Left ventricle myocardium inferior (tissue), 1 donor: ENCODE measurements at places on chromosomes 7 and 10. TPM values are rescaled to one million over a fixed set of nuclear protein-coding genes. Genes with fewer than 3 reads are reported as not detected.

DNA sequence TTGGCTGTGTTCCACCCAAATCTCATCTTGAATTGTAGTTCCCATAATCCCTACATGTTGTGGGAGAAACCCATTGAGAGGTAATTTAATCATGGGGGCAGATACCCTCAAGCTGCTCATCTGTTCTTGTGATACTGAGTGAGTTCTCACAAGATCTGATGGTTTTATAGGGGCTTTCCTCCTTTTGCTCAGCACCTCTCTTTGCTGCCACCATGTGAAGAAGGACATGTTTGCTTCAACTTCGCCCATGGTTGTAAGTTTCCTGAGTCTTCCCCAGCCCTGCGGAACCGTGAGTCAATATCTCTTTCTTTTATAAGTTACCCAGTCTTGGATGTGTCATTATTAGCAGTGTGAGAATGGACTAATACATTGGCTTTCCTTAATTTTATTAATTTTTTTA, 527.8 kb downstream of the MDFIC start:
- no peak for DNase-seq

DNA sequence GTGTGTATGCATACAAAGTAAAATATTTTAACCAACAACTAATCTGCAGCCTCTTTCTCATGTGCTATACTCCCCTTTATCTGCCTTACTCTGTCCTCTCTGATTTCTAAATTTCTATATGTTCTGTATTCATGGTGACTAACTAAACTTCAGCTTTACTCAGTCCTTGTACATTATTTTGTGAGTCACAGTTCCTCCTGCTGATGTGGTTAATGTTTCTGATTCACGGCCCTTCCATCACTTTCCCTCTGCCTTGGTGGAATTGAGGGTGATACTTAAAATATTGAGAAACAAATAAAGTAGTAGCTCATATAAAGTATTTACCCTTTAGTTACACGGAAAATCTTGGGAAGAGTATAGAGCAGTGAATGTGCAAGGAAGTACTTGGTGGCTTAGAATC, 899.1 kb upstream of the ZWINT start:
- DNase-seq: no peak

- DNase-seq: no peak
Measured at GRCh38 chr7:69889338-69889975, 291.2 kb downstream of the AUTS2 start.

GRCh38 chr10:72079356-72079755, 9.0 kb downstream of the SPOCK2 start:
- no peak for DNase-seq

Gene ARL4A
- total RNA-seq: 11.5 TPM

Gene NKX1-2
- not detected for total RNA-seq

Gene ARMC3
- not detected for total RNA-seq

Gene DNAH11
- total RNA-seq: 0.74 TPM
